Stimulated activated CD8-positive, alpha-beta memory T cell treated with anti-CD3 and anti-CD28 coated beads, Interleukin-15, amount 100 ng/mL, for 4 hours (primary cell): ENCODE measurements at places on chromosomes 5 and 9.

DNA sequence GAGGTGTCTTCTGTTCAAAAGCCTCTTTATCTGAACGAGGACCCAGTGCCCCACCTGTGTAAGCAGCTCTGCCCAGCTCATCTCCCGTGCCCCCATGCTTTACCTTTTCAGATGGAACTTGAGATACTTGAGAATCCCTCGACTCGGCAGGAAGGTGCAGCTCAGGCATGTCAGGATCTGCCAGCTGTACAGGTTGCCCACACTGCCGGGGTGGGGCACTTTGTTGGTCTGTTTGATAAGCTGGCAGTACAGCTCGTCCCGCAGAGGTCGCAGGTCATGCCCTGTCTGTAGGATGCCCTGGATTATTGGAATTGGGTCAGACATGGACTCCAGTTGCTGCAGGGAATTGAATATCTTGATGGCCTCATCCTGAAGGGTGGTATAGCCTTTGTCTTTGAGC lies 58.0 kb upstream of the RETREG1 start:
- DNase-seq, result no peak

DNA sequence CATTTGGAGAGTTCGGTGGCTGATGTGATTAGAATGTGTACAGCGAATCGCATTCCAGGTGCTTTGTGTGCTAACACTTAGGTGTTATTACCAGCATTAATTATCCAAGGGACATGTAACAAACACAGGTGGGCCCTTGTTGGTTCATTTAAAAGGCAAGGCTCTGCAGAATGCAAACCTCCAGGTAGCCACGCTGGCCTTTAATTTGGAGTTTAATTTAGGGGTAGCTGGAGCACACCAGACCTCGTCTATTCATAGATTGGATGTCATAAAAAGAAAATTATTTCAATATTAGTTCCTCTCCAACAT lies 191.1 kb downstream of the MAT2B start:
- DNase-seq, result no peak

DNA sequence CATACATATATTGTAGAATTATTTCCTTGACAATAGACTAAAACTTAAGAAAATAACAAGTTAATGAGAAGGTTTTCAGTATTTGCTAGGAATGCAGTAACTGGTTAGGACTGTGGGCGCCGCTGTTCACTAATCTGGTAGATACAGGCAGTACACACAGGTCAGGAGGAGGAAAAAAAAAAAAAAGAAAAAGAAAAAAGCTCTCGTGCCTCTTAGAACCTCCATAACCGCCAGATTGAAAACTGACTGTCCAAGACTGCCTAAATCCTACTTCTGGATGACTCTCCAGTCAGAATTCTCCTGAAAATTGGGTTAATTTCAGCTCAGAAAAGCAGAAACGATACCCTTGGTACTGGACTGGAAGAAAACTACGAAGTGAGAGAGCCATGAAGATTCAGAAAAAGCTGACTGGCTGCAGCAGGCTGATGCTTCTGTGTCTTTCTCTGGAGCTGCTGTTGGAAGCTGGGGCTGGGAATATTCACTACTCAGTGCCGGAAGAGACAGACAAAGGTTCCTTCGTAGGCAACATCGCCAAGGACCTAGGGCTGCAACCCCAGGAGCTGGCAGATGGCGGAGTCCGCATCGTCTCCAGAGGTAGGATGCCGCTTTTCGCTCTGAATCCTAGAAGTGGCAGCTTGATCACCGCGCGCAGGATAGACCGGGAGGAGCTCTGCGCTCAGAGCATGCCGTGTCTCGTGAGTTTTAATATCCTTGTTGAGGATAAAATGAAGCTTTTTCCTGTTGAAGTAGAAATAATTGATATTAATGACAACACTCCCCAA lies at the start of gene PCDHGA1:
Gene PCDHGA1, plus strand, starts transcription at position 216 of the 782 bp plus-strand sequence.
- DNase-seq, result no peak

DNA sequence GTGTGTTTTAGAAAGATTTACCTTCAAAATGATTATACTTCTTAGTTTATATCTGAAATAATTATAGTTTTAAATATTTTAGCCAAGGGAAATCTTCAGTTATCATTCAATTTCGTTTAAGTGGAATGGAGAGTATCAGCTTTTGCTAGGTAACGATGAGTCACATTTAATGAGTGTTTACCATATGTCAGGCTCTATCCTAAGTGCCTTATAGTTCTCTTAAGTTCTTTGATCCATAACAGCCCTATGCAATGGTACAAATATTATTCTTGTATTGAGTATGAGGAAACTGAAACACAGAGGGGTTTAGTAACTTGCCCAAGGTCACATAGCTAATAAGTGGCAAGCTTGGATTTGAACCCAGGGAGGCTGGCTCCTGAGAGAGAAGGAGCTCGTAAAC lies 37.5 kb upstream of the SHB start:
- no peak for DNase-seq

DNA sequence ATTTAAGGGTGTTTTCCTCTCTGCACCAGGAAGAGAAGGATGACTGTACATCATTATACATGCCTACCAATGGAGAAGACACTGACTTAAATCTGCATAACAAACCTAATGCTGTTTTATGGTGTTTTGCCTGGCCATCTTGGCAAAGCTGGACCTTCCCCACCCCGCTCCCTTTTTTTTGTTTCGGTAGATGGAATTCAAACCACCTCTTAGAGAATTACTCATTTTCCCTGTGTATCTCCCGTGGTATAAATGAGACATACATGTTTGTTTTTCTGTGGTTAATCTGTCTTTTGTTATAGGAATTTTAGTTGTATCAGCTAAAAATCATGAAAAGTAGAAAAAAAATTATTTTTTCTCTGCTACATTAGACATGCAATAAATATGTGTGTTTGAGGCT lies 28.8 kb downstream of the IL12B start:
- no peak for DNase-seq

DNA sequence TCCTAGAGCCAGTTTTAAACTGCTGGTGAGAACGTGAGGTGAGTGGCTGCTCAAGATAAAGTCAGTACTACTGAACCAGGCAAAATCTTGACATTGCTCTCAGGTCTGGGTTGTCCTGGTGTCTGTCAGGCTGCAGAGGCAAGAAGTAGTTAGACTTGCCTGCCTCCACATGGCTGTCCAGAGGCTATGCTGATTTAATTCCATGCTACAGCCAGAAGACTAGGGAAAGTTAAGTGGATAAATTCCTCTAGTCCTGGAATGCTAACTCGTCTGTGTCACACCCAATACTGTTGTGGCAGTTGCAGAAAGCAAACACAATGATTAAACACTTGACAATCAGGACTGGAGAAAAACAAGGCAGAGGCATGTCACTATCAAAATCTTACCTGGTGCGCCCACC lies 118.9 kb downstream of the ACER2 start:
- no peak for DNase-seq

GRCh38 chr9:87551772-87552217 lies 54.1 kb downstream of the DAPK1 start:
- no peak for DNase-seq

- DNase-seq, result no peak
These were observed 20.8 kb downstream of the RETREG1 start for GRCh38 chr5:16595881-16596580.

DNA sequence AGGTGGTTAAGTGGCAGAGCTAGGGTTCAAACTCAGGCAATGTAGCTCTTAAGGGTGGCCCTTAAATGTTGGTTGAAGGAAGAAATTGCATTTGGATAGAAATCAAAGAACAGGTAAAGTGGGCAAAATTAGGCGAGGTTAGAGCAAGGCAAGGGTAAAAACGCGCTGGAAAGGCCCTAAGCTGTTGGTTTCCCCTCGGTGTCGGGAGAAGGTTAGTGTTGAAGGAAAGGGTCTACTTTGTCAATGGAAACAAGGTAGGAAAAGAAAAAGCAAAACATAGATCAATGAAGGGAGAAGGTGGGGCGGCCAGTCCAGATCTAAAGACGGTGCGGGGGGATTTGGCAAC lies 431 bp downstream of the FASTKD3 start:
- no peak for DNase-seq

GRCh38 chr5:138454121-138454520 lies 11.2 kb upstream of the EGR1 start:
- no peak for DNase-seq

DNA sequence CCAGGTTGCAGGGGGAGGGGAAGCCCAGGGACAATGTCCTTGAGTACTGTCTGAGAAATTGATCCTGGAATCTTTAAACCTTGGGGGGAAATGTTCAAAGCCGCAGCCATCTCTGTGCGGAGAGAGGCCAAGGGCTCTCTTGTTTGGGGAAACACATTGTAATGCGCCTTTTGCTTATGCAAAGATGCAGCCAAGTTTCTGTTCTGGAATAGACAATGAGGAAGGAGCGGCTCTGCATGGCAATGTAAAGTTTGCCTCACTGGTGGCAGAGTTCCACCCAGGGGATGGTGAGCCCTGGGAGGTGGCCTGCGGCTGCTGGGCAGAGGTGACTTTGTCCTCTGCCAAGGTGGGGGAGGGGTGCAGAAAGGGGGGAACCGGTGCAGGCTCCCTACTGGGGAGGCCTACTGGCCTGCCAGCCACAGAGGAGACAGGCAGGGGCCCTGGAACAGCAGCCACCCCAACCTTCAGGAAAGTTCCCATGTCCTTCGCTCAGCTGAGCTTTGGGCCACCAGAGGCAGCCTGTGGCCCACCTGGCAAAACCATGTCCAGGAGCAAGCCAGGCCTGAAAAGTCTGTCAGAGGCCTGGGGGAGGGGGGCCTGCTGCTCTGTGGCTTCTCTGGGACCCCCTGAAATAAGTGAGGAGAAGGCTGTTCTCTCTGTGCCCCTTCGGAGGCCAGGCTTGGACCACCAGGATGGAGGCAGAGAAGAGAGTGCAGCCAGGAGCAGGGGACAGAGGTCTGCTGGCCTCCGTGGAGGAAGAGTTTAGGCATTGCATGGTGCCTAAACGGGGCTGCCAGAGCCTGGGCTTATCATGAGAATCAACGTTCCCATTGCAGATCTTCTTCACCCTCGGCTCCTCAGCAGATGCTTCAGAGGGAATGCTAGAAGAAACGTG lies 127.8 kb downstream of the ZNF354C start:
- DNase-seq, result no peak

GRCh38 chr5:65630981-65631380 lies 6.2 kb downstream of the SHLD3 start:
- no peak for DNase-seq

- no peak for DNase-seq
These were observed 188.4 kb downstream of the ZNF462 start for GRCh38 chr9:107051392-107051791.

- DNase-seq, result no peak
These were observed 49.1 kb upstream of the EXOC3 start for GRCh38 chr5:393846-394275.

DNA sequence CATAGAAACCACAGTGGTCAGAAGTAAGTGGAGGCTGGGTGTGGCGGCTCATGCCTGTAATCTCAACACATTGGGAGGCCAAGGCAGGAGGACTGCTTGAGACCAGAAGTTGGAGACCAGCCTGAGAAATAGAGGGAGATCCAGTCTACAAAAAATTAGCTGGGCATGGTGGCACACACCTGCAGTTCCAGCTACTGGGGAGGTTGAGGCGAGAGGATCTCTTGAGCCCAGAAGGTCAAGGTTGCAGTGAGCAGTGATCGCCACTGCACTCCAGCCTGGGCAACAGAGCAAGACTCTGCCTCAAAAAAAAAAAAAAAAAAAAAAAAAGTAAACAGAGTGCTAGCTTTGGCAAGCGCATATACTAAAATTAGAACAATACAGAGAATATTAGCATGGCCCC lies 24.6 kb downstream of the AK8 start:
- no peak for DNase-seq

DNA sequence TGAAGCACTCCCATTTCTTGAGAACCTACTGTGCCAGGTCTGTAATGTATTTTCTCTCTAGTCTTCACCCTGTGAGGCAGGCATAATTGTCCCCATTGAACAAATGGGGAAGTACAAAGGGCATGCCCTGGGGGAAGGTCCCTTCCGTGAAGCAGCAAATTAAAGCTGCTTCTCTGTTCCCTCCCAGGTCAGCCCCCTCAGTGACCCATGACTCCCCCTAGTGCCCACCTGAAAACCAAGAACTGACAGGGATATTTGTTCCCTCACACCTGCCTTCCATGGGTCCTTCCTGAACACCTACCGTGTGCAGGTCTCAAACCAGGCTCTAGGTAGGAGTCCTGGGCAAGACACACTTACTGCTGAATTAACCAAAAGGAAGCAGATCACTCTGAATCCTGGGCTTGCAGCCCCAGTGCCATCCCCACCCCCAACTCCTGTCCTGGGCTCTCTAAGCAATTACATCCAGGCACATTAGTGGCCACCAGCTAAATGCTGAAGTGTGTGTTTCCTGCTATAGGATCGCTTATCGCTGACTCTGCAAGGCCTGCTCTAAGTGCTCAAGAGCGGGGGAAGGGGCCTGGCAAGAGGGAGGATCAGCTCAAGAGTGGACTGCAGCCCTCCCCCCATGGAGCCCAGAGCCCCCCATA lies 254.8 kb downstream of the CDK5RAP2 start:
- DNase-seq, result no peak

GRCh38 chr5:178340187-178340586 lies 107.6 kb upstream of the PHYKPL start:
- no peak for DNase-seq

GRCh38 chr5:431711-432050 lies 11.3 kb upstream of the EXOC3 start:
- DNase-seq, result no peak

DNA sequence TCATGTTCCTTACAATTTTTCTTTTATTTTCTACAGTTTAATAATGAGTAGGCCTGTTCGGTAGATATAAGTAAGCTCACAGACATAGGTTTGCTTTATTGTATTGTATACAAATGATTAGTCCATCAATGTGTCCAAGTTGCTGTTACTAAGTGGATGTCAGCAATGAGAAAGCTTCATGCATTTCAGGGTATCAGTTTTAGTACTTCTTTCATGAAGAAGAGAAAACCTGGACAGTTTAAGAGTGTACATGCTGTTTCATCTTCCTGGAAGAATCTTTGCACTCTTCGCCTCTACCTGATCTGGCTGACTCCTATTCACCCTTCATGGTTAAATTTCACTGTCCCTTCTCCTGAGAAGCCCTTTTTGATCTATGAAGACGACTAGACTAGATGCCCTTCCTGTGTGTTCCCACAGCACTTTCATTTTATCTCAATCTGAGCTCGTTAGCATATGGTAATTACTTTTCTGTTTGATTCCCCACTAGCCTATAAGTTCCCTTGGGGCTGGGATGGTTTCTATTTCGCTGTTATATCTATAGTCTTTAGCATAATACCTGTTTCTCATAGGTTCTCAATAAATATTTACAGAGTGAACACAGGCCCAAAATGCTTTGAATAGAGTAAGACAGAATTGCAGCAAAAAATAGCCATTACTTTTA lies 70.7 kb downstream of the CETN3 start:
- no peak for DNase-seq

GRCh38 chr5:175124251-175124813 lies 319.6 kb downstream of the DRD1 start:
- DNase-seq, result no peak

- no peak for DNase-seq
These were observed 22.9 kb upstream of the CAVIN4 start for GRCh38 chr9:100554935-100555401.

DNA sequence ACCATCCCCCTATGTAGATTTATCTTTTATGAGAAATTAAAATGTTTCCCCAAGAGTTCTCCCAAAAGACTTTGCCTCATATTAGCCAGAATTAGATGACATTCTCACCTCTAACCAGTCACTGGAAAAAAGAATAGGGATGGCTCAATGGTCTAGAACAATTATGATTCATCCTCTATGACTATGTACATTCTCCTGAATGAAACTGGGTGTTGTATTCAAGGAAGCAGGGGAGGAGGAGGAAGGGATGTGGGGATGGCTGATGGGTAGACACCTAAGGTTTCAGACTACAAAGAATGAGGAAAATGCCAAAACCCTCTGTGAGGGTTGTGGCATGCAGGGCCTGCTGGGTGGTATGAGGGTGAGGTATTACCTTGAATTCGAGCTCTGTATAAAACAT lies 49.5 kb upstream of the BRINP1 start:
- no peak for DNase-seq
